NCI-H1417 (cell line): ENCODE measurements at places on chromosomes 6 and 20.

GRCh38 chr6:112100561-112100960, 13.2 kb downstream of the FAM229B start:
- DNase-seq = no peak

DNA sequence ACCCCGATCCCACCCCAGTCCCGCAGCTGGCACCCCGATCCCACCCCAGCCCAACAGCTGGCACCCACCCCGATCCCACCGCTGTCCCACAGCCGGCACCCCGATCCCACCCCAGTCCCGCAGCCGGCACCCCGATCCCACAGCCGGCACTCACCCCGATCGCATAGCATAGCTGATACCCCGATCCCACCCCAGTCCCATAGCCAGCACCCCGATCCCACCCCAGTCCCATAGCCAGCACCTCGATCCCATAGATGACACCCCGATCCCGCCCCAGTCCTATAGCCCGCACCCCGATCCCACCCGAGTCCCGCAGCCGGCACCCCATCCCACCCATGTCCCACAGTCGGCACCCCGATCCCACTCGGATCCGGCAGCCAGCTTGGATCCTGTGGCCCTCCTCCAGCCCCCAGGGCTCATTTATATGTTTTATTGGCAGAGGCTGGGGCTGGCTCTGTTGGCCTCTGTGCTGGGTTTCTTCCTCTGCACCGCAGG, 897 bp upstream of the GMEB2 start:
- no peak for DNase-seq

DNA sequence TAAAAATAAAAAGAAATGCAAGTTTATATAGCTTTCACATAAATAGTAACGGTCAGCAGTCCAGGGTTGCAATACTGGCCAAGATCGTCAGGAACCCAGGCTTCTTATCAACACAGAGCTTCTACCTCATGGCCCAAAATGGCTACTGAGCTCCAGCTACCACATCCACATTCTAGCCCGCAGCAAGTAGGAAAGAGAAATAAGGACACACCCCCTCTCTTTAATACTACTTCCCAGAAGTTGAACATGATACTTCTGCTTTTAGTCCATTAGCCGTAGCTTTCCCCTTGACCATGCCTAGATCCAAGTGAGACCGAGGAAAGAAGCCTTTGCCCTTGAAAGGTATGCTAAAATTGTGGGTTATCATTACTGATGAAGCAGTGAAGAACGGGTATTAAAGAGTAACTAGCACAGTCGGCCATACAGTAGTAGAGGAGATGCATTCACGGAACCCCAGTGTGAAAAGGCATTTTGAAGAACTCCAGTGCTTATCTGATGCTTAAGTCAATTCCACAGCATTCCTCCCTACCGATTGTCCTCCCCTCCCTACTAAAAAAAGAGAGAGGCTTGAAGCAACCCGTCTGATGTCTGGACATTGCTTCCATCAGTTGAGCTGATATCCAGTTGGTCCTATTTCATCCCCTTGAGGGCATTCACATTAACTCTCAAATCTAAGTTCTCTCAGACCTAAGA, 226.9 kb upstream of the RREB1 start:
- no peak for DNase-seq

- DNase-seq = no peak
These were observed 282.9 kb downstream of the CLIC5 start for GRCh38 chr6:45732731-45733130.

DNA sequence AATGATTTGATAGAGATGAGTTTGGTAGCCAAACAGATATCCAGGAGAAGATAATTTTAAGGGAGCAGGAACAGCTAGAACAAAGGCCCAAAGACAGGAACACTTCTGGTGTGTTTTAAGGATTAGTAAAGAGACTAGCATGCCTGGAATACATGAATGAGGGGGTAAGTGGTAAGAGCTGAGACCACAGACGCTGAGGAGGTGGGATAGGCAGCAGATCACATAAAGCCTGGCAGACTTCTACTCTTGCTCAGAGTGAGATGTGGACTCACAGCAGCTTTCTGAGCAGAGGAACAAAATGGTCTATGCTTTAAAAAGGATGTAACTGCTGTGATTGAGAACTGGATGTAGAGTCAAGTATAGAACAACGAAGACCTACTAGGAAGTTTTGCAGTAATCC, 100.1 kb downstream of the EPHA7 start:
- DNase-seq = no peak

DNA sequence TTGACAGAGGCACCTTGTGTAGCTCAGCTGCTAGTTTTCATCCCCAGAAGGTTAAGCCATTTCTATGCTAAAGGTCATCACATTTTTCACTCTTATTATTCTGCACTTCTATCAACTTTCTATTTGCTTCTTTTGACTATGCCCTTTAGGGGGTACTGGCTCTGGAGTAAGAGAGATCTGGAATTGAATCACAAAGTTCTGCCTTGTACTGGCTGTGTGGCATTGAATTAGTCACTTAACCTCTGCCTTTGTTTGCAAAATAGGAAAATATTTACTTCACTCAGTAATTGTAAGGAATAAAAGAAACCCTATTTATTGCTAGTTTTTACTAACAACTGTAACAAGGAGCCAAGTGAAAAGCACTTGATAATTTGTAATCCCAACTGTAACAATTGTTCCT, 56.8 kb upstream of the MTRF1L start:
- no peak for DNase-seq

GRCh38 chr20:49140411-49140810, 47.7 kb downstream of the STAU1 start:
- DNase-seq = no peak

DNA sequence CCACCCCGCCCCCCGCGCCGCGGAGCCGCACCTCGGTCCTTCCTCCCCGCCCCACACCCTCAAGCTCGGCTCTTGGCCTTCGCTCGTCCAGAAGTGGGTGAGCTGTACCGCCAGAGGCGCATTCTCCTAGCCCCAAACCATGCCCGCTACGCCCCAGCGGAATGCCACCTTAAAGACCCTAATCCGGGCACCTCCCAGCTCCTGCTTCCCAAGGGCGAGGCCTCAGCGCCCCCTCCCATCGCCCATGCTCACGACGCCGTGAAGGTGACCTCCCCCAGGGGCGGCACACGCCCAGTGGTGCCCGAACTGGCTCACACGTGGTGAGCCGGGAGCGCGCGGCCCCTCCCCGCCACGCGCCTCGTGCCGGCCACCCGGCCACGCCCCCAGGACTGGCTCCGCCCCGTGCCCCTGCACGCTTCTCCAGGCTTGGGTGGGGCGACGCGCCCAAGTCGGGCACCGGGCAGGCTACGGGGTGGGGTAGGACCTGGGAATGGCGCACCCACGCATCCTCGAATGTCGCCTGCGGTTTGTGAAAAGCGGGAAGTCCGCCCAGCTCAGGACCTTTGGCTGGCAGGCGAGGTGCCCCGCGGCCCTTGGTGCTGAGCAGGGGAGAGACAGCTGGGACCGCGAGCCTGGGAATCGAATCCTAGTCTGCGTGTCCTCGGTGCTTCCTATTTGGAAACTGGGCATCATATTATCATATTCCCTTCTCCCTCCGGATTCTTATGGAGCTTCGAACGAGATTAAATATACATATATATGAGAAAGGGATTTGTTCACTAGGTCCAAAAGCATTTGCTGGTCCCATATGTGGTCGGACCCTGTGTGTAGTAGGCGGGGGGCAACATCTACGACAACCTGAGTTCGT, 941 bp upstream of the SOX12 start:
- peak; percentile 98 for DNase-seq

DNA sequence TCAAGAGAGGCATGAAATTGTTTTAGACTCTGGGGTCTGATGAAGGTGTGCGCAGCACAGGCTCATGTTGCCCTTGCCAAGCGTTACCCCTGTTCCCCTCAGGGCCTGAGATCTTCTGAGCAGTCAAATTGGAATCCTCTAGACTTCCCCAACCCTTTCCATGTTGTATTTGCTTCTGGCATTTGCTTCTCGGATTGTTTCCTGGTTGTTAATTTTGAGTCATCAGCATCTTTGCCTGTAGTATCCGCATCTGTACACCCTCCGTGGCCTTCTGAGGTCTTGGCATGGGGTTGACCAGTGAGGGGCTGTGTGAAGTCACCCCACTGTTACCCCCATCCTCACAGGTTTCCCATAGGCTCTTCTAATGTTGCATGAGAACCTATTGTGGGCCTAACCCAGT, 40.9 kb downstream of the SLC24A3 start:
- no peak for DNase-seq

DNA sequence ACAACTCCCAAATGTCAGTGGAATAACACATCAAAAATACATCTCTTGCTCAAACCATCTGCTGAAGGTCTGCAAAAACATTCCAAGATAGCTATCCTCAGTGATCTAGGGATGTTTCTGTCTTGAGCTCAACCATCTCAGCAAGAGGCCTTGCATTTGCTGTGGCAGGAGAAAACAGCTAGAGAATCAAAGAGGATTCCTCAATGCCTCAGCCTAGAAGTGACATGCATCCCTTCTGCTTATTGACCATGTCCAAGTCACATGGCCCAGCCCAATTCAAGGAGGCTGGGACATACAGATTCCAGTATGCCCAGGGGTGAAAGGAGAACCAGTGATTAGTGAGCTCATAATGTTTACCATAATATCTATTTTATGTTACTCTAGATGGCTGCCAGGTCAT, 269.5 kb downstream of the PLCB1 start:
- no peak for DNase-seq

DNA sequence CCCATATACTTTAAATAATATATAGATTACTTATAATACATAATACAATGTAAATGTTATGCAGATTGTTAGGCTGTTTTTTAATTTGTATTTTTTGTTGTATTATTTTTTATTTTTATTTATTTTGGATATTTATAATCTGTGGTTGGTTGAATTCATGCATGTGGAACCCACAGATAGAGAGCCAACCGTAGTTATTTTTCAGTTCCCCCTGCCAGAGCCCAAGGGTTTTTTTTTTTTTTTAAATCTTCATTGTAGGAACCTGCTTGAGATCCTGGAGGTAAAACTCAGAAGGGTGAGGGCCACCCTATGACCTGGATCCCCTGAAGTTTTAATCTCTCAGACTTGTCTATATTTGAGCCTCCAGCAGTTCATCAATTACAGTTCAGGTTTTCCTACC, 133.2 kb downstream of the B3GAT2 start:
- DNase-seq = no peak

- no peak for DNase-seq
These were observed 619.7 kb downstream of the HACE1 start for GRCh38 chr6:104239971-104240370.

- DNase-seq = no peak
These were observed 89.3 kb upstream of the IYD start for GRCh38 chr6:150279533-150279932.

DNA sequence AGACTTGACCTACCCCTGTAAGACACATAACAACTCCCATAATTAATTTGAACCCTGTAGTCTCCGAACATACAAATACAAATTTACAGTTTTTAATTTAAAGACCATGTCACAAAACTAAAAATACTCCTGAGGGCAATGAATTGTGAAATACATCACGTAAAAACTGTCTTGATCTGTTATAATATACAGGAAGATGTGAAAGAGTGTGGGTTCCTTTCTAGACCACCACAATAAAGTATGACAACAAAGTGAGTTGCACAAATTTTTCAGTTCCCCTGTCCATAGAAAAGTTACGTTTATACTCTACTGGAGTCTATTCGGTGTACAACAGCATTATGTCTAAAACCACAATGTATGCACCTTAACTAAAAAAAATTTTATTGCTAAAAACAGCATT, 11.0 kb upstream of the BLOC1S5 start:
- DNase-seq = no peak

GRCh38 chr6:161683400-161683799, 409.5 kb upstream of the AGPAT4 start:
- DNase-seq = no peak

DNA sequence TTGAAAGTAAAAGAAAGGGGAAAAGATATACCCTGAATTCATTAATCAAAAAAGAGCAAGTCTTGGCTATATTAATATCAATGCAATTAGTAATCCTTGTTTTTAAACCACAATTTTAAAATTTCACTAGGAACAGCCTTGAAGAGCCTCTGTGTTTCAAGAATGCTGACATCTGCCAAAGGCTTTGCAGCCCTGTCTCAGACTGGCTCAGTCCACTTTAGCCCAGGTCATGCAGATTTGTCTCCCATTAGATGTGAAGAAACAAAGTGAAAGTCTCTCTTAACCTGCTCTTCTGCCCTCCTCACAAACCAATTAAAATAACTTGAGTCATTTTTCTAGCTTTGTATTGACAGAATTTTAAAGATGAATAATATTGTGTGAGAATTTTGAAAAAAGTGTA, 102.7 kb upstream of the CARMIL1 start:
- no peak for DNase-seq

DNA sequence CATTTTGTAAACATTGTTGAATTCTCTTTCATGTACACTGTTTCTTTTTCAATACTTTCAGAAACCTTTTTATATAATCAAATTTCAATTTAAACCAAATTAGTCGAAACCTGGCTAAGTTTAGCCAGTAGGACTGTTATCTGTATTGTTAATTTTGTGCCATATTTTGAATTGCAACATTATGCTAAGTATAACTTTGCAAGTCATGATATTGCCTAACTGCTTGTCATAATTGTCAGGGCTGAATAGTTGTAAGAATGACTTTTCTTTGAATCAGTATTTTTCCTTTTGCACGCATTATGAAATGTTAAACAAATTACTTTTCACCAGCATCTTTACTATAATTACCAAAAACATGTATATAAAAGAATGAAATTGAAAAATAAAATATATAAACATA, 82.7 kb downstream of the SAMD3 start:
- DNase-seq = no peak

- DNase-seq = peak; percentile 50
These were observed 5.1 kb downstream of the RREB1 start for GRCh38 chr6:7112741-7113313.

GRCh38 chr6:149487316-149487715, 2.5 kb upstream of the ZC3H12D start:
- no peak for DNase-seq

DNA sequence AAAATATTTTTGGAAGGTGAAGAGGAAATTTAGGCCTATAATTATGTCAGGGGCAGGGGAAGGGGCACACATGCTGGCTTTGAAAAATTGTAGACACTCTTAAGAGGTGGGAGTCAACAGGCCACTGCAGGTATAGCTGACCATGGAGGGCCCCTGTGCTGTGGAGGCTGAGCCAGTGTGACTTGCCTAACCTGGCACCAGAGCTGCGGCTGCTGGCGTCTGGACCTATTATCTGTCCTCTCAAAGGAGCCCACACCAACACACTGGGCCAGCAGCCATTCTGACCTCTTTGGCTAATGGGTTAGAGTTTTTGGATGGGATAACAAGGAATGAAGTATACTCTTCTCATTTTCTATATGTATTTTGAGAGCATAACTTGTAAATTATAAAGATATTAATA, 4.5 kb downstream of the GID8 start:
- DNase-seq = no peak

- DNase-seq = peak; percentile 87
These were observed 15.8 kb upstream of the RNF182 start for GRCh38 chr6:13908955-13909381.

GRCh38 chr20:39112178-39112743, 150.1 kb downstream of the DHX35 start:
- peak; percentile 94 for DNase-seq

GRCh38 chr6:42302411-42302810, 84.8 kb upstream of the MRPS10 start:
- no peak for DNase-seq
